AG20443 (cell line): ENCODE measurements at places on chromosomes 1 and 21.

DNA sequence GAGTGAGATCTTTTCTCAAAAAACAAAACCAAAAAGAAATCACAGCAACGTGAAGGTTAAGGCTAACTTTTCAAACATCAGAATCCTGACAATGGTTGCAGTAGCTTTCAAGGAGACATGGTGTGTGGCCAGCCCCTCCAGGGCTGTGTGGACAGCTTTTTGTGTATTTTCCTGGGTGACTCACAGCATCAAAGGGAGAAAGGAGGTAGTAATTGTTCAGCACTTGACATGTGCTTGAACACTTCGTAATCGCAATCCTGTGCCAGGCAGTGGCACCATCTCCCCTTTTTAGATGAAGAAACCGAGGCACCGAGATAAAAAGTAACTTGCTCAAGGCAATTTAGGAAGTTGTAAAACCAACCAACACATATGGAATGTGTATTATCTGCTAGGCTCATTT, 10.3 kb downstream of the NBL1 start:
- no peak for DNase-seq

DNA sequence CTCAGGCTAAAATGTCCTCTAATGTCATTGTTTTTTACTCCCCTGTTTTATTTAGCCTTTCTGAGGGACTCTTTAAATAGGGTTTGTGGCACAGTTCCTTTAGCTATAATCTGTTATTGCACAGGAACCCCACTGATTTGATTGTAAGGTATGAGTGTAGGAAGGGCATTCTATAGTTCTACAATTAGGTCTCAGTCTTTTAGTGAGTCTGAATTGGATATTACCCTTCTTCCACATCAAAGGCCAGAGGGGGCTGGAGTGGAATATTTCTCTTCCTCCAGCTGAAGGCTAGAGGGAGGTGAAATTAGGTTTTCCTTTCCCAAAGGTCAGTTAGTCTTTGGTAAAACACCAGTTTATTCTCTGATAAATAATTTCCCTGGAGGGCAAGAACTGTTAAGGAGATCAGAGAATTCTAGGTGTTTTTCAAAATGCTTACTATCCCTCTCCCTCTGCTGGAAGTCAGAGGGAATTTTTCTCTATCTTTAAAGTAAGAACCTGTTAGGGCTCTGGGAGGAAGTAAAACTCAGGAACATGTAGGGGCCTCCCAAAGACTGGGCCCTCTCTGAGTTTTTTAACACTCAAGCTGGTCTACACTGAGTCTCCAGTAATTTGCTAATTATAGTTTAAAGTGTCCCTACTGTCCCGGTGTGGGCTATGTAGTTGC, 176.3 kb upstream of the ZNHIT6 start:
- DNase-seq: peak; percentile 49

DNA sequence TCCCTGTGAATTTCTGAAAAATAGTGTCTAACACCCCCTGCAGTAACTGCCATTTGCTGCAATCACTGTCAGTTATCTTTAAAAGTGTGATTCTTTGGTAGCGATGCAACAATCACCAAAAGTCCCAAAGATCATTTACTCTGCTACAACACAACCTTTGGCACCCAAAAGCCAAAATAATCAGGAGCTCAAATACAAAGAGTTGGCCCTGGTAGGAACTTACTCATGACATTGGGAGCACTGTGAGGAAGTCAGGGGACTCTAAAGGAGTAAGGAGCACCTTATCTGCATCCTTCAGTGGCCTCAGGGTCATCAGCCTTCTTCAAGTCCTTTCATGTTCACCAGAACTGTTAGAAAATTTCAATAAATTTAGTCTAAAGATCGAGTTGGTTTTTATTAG, 54.6 kb downstream of the SLC16A1 start:
- DNase-seq: no peak

- DNase-seq: no peak
Measured at GRCh38 chr1:55707196-55707595, 492.0 kb upstream of the USP24 start.

GRCh38 chr1:223242382-223242955, 99.4 kb upstream of the TLR5 start:
- DNase-seq: peak; percentile 59

DNA sequence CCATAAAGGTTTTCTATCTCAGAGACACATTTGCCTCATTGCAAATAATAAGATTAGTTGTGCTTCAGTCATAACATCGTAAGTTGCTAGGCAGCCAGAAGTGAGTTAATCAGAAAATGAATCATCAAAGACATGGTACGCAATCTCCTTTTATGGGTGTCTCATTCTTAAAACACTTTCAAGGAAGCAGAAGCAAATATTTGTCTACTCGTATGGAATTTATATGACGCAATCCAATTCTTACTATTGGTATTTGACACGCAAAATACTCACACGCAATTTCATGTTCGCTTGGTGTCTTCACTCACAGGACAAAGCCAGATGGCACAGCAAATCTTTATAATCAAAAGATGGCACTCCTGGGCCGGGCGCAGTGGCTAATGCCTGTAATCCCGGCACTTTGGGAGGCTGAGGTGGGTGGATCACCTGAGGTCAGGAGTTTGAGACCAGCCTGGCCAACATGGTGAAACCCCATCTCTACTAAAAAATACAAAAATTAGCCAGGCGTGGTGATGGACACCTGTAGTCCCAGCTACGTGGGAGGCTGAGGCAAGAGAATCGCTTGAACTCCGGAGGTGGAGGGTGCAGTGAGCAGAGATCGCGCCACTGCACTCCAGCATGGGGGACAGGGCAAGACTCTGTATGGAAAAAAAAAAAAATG, 56.4 kb downstream of the HLCS start:
- peak; percentile 80 for DNase-seq

DNA sequence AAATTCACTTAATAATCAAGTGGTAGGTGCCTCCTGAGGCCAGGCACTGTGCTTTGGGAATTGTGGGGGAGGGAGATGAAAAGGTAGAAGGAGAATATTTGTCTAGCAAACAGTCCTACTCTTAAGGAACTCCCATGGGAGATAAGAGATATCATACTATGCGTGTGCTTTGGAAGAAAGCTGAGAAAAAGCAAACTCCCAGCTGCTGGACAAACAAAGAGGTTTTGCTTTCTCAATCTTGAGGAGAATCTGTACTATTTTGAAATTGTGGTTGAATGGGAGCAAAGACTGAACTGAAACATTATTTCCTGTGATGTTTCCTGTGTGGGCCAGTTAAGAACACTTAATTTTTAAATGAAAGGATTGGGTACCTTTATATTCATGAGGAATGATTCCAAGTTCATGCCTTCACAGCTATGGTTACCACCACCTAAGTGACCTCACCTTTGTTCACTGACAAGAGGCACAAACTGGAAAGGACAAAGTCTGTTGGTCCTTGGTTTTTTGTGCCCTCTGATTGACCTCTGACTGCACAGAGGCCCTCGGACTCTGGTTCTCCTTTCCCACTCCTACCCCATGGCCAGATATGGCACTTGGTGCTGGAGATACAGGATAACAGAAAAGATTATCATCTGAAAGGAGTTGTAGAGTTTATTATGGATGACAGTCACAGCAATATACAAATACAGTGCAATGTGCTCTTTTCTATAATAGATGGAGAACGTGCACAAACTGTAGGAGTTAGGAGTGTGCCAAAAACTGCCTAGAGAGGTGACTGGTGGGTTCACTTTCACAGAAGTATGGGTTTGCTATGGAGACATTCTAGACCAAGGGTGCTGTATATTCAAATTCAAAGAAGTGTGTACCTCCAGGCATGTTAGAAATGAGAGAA, 1.6 kb downstream of the CD53 start:
- DNase-seq: no peak

DNA sequence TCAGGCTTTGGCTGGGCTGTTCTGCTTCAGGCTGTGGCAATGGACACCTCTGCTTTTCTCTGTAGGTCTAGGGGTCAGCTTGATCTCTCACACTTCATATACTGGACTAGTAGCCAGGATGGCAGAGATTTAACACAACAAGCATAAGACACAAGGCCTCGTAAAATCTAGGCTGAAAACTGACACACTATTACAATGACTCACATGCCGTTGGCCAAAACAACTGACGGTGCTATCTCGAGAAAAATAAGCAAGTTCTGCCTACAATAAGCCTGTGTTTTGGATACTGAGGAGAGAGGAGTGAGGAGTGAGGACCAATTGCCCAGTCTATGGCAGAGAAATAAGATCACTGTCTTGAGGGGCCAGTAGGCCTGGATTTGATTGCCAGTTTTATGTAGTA, 840.7 kb upstream of the ADAMTS5 start:
- no peak for DNase-seq

DNA sequence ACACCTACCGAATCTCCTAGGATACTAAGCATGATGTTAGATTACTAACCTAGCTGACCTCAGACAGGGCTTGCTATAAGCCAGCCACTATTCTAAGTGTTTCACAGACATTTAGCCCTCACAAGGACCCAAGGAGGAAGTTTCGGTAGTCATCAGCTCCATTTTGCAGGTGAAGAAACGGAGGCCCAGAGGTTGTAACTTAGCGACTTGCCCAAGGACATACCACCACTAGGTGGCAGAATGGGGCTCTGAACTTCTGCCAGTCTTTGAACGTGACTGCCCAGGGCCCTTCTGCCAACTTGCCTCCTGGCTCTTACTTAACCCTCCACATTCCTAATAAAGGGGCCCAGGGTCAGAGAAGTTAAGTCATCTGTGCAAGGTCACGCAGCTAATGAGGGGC, 283.5 kb downstream of the C1orf94 start:
- peak; percentile 42 for DNase-seq

DNA sequence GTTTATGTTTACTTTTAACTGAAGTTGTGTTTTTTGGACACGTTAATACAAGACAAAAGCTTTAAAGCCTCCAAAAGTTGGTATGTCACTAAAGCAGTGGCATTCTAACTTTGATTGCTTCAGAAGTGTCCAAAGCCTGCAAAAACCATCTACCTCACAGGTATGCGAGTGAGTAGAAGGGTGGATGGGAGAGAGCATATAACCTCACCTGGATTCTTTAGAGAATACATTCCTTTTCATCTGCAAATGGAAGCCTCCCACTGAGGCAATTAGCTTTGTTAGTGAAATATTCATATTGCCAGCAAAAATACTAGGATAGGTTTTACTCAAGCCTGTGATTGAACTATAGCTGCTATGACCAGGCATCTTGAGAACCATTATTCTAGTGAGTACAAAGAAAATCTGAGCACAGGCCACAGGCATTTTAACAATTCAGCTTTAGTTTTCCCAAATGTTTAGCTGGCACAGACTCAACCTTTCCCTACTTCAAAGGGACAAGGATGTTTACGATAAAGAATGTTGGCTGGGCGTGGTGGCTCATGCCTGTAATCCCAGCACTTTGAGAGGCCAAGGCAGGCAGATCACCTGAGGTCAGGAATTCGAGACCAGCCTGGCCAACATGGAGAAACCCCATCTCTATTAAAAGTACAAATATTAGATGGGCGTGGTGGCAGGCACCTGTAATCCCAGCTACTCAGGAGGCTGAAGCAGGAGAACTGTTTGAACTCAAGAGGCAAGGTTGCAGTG, 39.7 kb downstream of the MAP3K21 start:
- DNase-seq: no peak

- no peak for DNase-seq
Measured at GRCh38 chr1:51285055-51285454, 45.3 kb downstream of the TTC39A start.

DNA sequence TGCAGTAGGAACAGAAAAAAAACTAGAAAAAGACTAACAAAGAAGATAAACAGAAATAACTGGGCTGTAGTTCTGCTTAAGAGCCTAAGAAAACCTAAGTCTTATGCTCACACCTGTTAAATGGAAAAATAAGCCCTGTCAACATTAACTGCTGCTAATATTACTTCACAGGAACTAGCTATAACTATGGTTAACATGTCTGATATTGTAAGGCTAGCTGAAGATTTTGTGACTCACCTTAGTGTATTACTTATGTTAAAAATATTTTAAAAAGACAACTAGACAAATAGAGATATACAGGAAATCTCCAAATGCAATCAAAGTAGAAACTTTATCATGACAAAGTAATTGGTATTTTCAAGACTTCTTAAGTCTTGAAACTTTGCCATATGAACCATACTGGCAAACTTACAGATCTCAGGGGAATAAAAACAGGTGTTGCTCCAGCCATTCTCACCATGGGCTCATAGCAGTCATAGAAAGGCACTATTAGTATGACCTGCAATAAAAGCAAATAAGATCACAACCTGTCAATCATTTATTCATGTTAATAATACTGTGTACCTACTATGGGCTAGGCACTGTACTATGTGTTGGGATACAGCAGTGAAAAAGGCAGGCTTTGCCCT, 30.7 kb downstream of the KYAT3 start:
- no peak for DNase-seq

GRCh38 chr1:56925193-56925592, 40.6 kb downstream of the C8B start:
- no peak for DNase-seq

GRCh38 chr1:150543500-150544143, 5.6 kb upstream of the ADAMTSL4 start:
- DNase-seq: peak; percentile 43

DNA sequence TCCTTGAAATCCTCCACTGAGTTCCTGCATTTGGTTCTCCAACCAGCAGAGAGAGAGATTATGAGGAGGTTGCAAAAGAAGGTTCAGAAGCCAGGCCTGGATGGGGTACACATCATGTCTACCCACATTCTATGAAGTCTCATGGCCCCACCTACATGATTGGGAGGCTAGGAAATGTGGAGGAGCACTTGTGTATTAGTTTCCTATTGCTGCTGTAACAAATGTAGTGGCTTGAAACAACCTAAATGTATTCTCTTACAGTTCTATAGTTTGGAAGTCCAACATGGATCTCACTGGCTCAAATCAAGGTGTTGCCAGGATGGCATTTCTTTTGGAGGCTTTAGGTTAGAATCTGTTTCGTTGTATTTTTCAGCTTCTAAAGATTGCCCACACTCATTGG, 134.2 kb upstream of the ZNF648 start:
- DNase-seq: no peak

- peak; percentile 70 for DNase-seq
Measured at GRCh38 chr1:209583408-209583807, at the start of gene CAMK1G. Gene CAMK1G (plus strand): TSS chr1:209583714. CDS start chr1:209594984, 11,270 bp downstream.

GRCh38 chr1:47482786-47483185, 44.9 kb downstream of the FOXD2 start:
- DNase-seq: no peak

DNA sequence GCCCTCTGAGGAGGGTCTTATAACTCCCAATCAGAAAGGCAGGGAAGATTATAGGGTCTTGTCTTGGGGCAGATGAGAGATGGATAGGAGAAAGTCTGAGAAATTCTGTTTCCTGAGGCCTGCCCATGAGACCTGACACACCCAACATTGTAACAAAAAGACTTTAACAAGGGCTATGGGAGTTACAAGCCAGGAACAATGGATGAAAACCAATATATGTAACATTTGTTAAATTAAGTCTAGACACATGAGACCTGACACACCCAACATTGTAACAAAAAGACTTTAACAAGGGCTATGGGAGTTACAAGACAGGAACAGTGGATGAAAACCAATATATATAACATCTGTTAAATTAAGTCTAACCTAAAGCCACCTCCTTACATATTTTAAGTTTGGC, 21.8 kb downstream of the NRDC start:
- DNase-seq: no peak
